ENCODE measurements at places on chromosomes 2 and 18.

DNA sequence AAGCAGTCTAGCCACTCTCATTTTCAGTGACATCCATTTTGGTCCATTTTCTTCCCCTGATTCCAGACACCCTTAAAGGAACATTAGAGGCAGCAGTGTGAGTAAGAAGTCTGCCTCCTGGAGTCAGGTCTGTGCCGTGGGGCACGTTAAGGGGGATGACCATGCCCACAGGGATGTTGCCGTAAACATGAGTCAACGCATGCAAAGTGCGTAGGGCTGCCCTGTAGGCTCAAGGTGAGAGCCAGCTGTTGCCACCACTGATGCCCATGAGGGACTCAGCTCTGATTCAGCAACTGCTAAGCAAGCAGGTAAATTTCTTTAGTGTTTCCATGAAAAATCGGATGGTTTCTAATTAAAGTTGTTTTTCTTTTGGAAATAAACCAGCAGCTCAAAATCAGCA, 61.4 kb upstream of the TFCP2L1 start:
- no peak for DNase-seq

DNA sequence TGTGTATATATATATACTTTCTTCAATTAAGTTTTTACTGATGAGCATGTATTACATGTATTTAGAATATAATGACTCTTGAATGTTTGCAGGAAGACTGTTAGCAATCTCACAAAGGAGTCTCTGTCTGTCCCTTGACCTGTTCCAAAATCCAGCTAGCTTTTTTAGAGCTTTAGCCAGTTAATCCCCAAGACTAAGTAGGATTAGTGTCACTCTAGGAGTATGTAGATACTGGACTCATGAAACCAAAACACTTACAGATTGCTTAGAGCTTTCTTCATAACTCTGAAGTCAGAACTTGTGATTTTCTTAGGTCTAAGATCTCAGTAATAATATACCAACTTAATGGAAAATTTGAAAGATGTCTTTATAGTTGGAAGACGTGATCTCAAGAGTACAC, 2.2 kb downstream of the UBXN4 start:
- DNase-seq = no peak

DNA sequence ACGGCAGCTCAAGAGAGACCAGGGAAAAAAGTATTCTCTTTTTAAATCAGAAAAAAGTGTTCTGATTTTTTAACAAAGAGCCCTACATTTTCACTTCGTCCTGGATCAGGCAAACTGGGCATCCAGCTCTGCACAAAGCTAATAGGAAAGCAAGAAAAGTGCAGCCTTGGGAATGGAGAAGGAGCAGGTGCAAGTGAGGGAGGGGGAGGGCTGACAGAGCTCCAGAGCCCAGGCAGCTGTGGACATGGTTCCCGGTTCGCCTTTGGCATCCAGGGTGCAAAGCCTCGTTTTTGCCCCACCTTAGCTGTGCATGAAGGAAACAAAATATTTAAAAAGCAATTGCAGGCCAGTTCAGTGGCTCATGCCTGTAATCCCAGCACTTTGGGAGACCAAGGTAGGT, 82.2 kb downstream of the FAM124B start:
- DNase-seq = no peak

GRCh38 chr2:148922776-148923475, 47.9 kb downstream of the KIF5C start:
- no peak for DNase-seq

DNA sequence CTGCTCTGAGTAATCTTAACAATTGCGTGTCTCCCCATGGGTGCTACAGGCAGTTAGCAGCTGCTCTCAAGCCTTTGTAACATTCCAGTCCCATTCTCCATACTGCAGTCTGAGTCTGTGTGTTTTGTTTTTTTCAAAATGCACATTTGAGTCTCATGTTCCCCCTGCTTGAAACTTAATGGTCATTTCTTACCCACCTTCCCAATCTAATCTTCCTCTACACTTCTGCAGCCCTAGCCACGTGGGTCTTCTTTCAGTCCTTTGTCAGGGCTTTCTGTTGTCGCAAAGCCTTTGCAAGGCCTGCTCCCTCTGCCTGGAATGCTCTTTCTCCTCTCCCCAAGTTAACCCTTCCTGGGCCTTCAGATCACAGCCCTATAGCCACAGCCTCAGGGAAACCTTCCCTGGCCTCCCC, 24.5 kb downstream of the ELAC1 start:
- DNase-seq = no peak

DNA sequence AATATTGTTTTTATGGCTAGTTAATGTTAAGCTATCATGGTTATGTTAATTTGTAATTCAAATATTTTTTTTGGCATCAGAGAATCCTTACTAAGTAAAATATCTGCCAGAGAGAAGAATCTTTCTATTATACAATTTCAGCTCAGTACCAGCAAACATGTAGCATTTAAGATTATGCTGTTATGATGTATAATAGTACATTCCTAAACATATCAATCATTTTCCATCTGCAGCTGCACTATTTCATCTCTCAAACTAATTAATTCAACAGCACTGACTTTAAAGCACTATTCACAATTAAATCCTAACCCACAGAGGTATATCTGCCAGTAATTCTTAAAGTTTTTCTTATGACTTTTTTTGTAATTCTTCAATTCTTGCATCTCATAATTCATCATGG, 250.6 kb downstream of the CD226 start:
- no peak for DNase-seq
